Right forelimb (tissue), 1 donor: ENCODE measurements at places on chromosomes 7 and 10.

- DNase-seq: peak; percentile 67
Measured at GRCh38 chr10:70918851-70919530, 30.6 kb upstream of the PCBD1 start.

DNA sequence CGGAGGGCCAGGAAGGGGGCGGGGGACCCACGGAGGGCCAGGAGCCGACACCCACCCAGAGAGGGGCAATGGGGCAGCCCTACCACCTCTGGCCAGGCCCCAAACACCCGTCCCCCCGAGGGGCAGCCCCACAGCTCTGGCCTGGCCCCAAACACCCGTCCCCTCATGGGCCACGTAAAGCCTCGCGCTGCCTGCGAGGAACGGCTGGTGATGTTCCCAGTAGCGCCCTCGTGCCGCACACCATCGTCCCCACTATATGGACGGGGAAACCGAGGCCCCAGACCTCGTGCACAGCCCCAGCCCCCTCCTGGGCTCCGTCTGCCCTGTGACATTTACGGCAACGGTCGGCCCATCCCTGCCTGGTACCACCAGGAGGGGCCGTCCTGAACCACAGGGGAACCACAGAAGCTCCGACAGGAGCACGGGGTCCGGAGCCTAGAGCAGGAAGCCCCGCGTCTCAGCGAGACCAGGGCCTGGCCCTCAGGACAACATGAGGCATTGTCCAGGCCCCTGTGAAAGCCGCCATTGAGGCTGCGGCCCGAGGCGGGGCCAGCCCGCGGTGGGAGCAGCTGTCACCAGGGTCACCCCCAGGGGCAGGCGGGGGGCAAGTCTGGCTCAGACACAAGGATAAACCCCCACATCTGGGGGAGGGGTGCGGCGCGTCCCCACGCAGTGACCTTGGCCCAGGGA, 35.6 kb downstream of the GET4 start:
- DNase-seq: no peak

DNA sequence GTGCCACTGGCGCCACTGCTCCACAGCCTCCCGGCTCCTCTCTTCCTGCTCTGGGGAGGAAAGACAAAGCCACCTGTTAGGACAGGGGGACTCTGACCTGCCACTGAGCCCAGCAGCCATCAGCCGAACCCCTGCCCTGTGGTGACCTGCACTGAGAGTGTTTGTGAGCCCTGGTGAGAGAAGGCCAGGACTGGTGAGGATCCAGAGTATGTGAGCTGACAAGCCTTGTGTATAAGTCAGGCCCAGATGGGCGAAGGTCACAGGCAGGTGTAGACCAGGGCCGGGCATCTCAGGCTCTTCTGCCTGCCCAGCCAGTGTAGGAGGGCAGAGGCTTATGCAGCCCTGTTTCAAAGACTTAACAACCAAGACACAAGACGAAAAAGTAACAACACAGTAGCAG, 12.0 kb downstream of the UCMA start:
- DNase-seq: no peak

- DNase-seq: no peak
Measured at GRCh38 chr7:4760952-4761351, 14.5 kb upstream of the AP5Z1 start.

DNA sequence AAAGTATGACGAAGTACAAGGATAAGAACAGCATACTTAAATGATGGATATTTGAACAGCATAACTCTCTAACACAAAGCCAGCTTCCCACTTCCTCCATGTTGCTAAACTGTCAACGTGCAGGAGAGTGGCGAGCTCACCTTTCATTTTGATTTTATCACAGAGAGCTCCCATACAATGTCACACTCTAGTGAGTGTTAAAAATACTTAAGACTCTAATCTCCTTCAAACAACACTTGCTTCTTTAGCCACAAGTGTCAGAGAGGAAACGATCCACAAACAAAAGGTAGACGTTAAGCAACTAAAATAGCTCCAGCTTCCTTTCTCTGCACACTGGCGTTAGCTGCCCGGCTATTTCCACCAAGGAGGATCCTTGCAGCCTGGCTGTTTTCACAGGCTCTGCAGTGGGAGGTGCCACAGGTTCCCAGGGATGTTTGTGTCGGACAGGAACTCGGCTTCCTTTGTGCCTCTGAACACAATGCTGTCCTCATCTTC, 194.6 kb downstream of the COBL start:
- no peak for DNase-seq

DNA sequence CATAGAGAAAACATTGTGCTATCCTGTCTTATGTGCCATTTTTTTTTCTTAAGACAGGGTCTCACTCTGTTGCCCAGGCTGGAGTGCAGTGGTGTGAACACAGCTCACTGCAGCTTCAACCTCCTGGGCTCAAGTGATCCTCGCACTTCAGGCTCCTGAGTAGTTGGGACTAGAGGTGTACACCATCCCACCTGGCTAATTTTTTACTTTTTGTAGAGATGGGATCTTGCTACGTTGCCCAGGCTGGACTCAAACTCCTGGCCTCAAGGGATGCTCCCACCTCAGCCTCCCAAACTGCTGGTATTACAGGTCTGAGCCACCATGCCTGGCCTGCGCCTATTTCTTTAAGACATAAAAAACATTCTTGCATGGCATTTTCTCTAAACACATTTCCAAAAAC, 20.6 kb downstream of the LYZL1 start:
- DNase-seq: no peak

- DNase-seq: no peak
Measured at GRCh38 chr7:103717574-103717973, 271.6 kb upstream of the SLC26A5 start.

DNA sequence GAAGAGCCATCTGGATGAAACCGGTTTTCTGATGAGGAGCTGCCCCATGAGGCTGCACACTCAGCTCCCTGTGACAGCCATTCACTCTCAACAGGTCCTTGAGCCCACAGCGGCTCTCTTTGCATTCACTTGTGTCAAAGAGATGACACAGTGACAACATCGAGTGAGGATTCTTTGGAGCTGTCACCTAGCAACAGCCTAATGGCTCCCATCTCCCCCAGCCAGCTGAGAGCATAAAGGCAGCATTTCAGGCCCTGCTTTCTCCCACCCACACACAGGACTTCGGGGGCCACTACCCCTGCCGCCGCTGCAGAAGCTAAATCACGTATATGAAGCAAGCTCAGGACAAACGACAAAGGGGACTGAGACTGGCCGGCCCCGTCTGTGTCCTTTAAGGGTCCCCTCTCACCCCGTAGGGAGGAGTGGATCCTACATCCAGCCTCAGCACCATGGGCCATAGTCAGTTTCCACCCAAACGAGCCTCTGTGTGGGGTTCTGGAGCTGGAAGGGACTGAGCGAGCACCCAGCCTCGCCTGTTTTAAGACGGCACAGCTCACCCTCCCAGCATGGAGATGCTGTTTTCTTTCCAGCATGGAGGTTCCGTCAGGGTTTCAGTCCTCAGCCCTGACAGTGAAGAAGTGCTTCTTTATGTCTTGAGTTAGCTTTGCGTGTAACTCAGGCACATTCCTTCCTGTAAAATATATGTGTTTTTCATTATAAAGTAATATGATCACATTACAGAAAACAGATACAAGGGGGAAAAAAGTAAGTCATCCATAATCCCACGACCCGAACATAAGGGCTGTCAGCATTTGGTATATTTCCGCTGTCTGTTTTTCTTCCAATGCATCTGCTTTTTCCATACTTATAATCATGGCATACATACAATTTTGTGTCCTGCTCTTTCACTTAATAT, 4.9 kb downstream of the CPA4 start:
- peak; percentile 67 for DNase-seq

- no peak for DNase-seq
Measured at GRCh38 chr7:87344446-87344845, 1.0 kb upstream of the CROT start.

DNA sequence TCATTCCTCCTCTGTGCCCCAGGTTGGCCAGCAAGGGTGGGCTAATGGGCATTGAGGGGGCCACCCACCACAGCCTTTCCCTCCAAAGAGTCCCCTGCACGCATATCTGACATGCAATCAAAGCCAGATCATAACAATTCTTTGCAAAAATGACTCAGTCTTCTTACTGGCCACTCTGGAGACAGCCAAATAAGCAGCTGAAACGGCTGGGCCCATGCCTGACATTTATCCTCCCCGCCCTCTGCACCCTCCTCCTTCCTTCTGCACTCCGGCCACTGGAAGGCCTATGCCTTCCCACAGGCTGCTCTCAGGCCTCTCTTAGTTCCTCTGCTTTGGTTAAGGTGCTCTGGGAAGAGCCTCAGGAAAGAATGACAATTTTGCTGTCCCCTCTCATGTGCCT, 29.2 kb upstream of the NPFFR1 start:
- DNase-seq: no peak

DNA sequence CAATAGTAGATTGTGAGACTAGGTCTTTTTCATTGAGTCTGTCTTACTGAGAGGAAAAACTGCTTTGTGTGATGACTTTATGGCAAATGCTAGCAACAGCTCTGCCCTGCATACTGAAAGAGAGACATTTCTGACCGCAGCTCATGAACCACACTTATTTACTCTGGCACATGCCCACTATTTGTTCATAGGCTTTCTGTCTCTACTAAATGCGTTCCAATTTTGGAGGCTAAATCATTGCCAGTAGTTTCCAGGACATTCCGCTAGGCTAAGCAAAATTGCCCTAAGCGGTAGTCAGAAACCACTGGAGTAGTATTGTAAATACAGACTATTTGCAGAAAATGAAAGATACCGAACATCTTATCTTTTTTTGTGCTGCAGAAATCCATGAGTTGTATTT, 55.6 kb upstream of the DLX6 start:
- DNase-seq: no peak

GRCh38 chr10:30728766-30729165, 99.2 kb upstream of the LYZL2 start:
- DNase-seq: no peak

DNA sequence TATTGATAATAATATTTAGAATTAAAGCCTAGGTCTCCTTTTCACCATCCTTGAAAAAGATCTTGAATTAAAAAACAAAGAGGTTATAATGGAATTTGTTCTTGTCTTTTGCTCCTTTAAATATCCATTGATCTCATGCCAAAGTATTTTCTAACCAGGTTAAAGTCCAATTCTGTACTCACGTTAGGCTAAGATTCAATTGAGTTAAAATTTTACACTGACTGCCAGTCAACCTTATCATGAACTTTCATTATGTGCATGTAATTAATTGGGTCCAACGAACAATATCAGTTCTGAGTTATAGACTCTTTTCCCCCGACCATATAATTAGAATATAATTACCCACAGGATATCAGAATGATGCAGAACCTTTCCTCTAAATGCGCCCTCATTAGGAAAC, 266.6 kb downstream of the DGKB start:
- DNase-seq: no peak

- DNase-seq: no peak
Measured at GRCh38 chr10:114038819-114039218, 4.8 kb upstream of the ADRB1 start.

- no peak for DNase-seq
Measured at GRCh38 chr10:117425974-117426566, 50.8 kb upstream of the PDZD8 start.

GRCh38 chr10:103353281-103353680, 2.3 kb upstream of the PCGF6 start:
- DNase-seq: no peak

DNA sequence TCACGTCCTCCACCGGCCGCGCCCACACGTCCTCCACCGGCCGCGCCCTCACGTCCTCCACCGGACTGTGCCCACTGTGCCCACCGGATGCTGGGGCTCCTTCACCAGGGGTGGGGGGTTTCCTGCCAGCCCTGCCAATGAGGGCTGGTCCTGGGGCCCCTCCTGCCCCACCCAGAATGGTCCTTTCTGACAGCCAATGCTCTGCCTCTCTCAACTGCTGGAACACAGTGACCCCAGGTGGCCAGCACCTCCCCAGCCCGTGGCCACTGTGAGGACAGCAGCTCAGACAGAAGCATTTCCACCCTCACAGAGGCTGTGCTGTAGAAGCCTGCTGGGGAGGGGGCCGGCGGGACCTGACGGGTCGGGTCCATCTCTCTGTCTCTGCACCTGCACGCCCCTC, 90.1 kb upstream of the DNAAF5 start:
- no peak for DNase-seq

DNA sequence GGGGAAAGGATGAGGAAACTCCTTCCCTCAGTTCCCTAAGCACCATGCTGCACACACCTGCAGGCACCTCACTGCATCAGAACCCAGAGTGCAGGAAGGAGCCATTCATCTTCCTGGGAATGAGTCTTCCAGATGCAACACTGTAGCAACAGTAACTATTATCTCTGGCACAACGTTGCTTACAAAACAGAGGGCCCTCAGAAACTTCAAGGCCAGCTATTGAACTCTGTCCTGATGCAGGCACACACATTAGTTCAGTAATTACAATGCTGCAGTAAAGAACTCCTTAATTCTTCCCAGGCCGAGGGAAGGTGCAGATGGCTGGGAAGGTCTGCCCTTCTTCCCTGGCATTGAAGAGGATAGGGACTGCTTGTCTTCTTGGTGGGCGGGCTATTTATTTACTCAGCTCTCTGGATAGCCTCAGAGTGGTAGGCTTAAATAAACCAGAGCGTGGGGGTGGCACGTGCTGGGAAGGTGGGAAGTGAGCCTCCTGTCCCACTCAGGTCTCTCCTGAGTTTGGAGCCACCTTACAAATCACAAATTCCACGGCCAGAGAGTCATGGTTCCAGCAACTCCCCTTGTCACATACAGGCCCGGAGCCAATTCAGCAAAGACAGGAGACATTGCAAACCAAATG, 125.1 kb upstream of the JCAD start:
- DNase-seq: no peak

DNA sequence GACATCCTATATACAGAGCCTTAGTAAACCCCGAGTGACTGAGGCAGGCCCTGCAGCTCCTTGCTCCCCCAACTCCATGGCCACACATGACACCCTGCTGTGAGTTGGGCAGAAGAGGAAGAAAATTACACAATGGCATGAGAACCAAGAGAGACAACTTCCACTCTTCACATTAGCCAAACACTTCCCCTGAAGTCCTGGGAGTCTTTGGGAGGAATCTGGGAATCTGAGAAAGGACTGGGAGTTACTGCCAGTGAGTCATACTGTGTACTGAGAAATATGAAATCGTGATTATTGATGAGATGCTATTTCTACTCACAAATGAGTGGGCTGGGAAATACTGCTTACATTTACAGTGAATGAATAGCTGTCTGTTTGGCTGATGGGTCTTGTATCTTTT, 116.6 kb downstream of the SPAG6 start:
- no peak for DNase-seq

DNA sequence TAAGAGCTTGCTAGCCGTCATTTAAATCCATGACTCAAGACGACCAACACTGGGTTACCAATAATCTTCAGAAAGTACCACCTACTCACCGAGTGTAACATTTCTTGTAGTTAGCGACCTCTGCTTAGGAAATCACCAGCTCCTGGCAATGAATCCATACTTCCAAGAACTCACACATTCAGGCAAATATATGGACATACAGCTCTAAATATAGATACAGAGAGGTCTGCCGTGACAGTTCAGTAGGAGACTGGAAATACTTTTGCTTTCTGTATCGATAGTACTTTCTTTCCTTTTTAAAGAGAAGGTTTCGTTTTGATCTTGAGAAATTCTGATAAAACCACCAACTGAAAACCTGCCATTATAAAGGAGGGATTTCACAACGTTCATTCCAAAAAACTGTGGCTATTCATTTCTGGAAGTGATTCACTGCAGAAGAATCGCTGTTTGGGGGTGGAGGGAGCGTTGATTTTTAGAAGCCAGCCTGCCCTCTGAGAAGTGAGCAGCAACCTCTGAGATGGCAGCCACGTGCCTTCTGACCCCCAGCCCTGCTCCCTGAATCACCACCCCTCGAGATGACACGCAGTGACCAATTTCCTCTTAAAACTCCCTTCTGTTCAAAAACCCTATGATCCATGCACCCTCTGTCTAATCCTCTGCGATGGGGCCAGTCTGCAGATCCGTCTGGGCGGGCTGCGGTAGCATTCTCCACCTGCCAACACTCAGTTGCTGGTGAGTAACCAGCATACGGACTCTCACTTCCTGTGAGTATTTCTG, 179.0 kb upstream of the KLF14 start:
- DNase-seq: peak; percentile 73
